Activated CD8-positive, alpha-beta T cell treated with anti-CD3 and anti-CD28 coated beads, Interleukin-2, amount 10 ng/mL, durations not matched to agents 7 days and 5 days (primary cell): ENCODE measurements at places on chromosomes 7 and 10. TPM values are rescaled to one million over a fixed set of nuclear protein-coding genes. Genes with fewer than 3 reads are reported as not detected.

GRCh38 chr7:156656598-156656997 is 16.0 kb downstream of the RNF32 start:
- H3K27ac ChIP-seq: no peak overlapping the region
- H3K4me3 ChIP-seq: no peak overlapping the region
- DNase-seq: no peak
- peaks cover 22% of the 10 kb centered on the region for H3K27me3 ChIP-seq
- H3K4me1 ChIP-seq: peaks cover 2% of the 10 kb centered on the region

GRCh38 chr10:117546020-117546580 is 3.6 kb downstream of the EMX2 start:
- DNase-seq: no peak
- H3K27me3 ChIP-seq: peaks cover 84% of the 10 kb centered on the region
- H3K36me3 ChIP-seq: peaks cover 2% of the 10 kb centered on the region

- H3K27me3 ChIP-seq: peaks cover 19% of the 10 kb centered on the region
- H3K27ac ChIP-seq: no peak overlapping the region
- H3K4me3 ChIP-seq: no peak overlapping the region
- no peaks in the 10 kb centered on the region for H3K36me3 ChIP-seq
- H3K4me1 ChIP-seq: no peaks in the 10 kb centered on the region
These were observed 180.5 kb downstream of the ZNF365 start for GRCh38 chr10:62554632-62555199.

The CYP3A4 gene
- total RNA-seq: not detected

The NODAL gene
- total RNA-seq: not detected

The ASB15 gene
- total RNA-seq: not detected

GRCh38 chr7:25288556-25289307 is 60.4 kb upstream of the NPVF start:
- H3K27me3 ChIP-seq: peaks cover 3% of the 10 kb centered on the region
- DNase-seq: no peak
- no peaks in the 10 kb centered on the region for H3K4me1 ChIP-seq
- no peak overlapping the region for H3K4me3 ChIP-seq

- no peak overlapping the region for H3K4me3 ChIP-seq
- no peaks in the 10 kb centered on the region for H3K4me1 ChIP-seq
- no peak for DNase-seq
- H3K27me3 ChIP-seq: peaks cover 13% of the 10 kb centered on the region
These were observed 62.6 kb downstream of the RBM20 start for GRCh38 chr10:110706690-110707098.

GRCh38 chr7:30206491-30206890 is 71.7 kb downstream of the MTURN start:
- H3K27me3 ChIP-seq: peaks cover 3% of the 10 kb centered on the region
- H3K27ac ChIP-seq: no peak overlapping the region
- DNase-seq: no peak

The ITIH5 gene
- not detected for total RNA-seq

DNA sequence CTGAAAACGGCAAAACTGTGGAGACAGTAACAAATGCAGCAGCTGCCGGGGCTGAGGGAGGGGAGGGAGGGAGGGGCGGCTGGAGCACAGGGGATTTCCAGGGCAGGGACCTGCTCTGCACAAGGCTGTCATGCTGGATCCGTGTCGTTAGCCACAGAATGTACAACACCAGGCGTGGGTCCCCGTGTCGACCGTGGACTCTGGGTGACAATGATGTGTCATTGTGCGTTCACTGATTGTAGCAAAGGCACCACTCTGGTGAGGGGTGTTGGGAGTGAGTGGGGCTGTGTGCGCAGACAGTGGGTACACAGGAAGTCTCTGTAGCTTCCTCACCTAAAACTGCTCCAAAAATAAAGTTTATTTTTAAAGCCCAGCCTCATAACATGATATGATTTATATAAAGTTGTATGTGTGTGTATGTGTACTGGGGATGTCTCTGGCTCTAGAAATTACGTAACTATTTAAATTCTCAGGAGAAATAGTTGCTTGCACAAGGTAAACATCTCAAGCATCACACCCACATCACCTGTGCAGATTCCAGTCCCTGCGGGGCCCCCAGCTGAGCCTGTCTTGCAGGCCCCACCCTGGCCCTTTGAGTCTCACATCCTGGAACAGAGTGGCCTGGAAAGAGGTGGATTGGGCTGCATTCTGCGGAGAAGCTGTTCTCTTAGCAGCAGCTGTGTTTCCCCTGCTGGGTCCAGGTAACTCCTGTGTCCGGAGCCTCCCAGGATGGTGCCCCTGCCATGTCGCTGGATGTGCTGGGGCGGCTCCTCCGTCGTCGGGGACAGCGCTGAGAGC is 135.7 kb downstream of the DYNC2I1 start:
- peaks cover 27% of the 10 kb centered on the region for H3K27me3 ChIP-seq
- no peak for DNase-seq
- H3K27ac ChIP-seq: no peak overlapping the region
- no peaks in the 10 kb centered on the region for H3K36me3 ChIP-seq
- H3K4me1 ChIP-seq: no peaks in the 10 kb centered on the region

DNA sequence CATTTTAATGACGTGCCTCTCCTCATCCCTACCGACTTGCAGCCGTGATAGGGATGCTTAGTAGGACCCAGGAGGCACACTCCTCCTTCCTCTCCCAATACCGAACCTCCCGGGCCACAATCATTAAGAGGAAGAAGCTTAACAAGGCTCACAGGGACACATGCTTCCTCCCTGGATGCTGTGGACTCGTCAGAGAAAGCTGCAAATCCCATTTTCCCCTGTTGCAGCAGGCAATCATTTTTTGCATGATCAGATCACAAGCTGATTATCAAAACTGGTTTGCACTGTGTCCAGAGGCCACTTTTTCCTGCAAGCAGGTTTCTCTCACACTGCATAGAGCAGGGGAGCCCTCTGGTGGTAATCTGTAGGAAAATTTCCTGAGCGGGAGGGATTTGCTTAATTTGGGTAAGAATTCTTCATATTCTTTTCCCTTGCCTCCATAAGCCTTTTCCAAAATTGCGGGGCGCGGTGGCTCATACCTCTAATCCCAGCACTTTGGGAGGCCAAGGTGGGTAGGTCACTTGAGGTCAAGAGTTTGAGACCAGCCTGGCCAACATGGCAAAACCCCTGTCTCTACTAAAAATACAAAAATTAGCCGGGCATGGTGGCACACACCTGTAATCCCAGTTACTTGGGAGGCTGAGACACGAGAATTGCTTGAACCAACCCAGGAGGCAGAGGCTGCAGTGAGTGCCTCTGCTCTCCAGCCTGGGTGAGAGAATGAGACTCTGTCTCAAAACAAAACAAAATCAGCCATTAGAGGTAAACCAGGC is 16.1 kb upstream of the LAMB4 start:
- H3K27ac ChIP-seq: no peak overlapping the region
- peak; percentile 72 for DNase-seq
- H3K4me1 ChIP-seq: peaks cover 4% of the 10 kb centered on the region

DNA sequence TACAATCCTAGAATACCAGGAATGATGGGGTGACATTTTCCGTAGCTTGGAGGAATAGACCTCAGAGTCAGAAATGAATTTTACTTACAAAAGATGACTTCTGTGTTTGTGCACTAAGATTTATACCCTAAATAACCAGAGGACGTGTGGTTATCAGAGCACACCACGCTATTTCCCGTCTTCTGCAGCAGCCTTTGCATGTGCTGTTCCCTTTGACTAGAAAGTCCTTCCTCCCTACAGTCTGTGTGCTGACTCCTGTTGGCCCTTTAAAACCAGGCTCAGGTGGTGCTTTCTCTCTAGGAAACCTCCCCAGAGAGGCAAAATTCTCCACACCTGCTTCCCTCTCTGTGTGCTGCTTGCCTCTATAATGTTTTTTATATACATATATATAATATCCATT is 73.3 kb upstream of the SMNDC1 start:
- no peak overlapping the region for H3K27ac ChIP-seq
- H3K4me3 ChIP-seq: no peak overlapping the region
- H3K36me3 ChIP-seq: no peaks in the 10 kb centered on the region
- peaks cover 17% of the 10 kb centered on the region for H3K4me1 ChIP-seq
- DNase-seq: no peak

DNA sequence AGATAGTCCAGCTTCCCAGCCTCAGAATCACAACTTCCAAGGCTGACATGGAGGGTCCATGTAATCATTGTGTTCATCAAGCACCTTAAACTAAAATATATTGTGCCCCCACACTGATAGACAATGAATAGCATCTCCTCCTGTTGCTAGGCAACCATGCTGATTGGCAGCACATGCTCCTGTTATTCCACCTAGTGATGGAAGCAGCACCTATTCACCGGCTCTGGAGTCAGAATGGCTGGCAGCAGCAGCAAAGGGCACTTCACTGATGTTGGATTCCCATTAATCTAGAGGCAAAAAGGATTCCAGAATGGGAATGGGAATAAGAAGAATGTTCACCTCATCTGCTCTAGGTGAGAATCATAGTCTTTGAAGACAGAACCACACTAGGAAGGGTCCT is 55.0 kb downstream of the RELN start:
- DNase-seq: no peak
- H3K36me3 ChIP-seq: no peaks in the 10 kb centered on the region
- no peaks in the 10 kb centered on the region for H3K27me3 ChIP-seq
- no peak overlapping the region for H3K4me3 ChIP-seq
- no peaks in the 10 kb centered on the region for H3K4me1 ChIP-seq
- no peak overlapping the region for H3K27ac ChIP-seq

DNA sequence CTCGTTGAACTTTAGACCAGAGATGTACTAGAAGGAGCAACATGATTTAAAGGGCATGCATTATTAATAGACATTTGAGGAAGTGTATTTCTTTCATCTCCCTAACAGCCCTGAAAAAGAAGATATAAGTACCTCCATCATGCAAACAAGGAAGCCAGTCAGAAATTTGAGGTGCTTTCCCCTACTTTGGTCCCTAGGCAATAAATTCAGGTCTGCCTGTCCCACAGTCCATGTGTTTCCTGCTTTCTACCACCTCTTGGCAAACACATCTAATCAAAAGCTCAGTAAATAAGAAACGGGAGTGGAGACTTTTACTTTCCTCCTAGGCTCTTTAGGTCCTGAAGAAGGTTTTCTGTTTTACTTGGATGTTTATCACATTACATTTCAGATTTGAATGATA is 5.2 kb upstream of the SEMA3C start:
- no peak for DNase-seq
- H3K27ac ChIP-seq: no peak overlapping the region
- H3K4me1 ChIP-seq: peaks cover 3% of the 10 kb centered on the region
- no peaks in the 10 kb centered on the region for H3K36me3 ChIP-seq
- no peak overlapping the region for H3K4me3 ChIP-seq
- peaks cover 17% of the 10 kb centered on the region for H3K27me3 ChIP-seq

The TMEM26 gene
- not detected for total RNA-seq

DNA sequence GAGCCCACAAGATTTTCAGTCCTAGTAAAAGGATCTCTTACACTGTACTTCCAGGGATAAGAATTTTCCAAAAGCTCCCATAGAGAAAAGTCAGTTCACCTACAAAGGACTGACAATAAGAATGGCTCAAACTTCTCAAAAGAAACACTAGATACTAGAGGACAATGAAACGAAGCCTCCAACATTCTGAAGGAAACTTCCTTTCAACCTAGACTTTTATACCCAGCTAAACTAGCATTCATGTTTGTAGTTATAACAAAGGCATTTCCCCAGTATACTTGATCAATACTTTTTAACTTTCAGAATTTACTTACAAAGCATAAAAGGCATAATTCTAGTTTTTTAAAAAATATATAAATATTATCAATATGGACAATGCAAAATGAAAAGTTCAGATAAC is 41.0 kb upstream of the DNAAF5 start:
- no peak overlapping the region for H3K27ac ChIP-seq
- H3K36me3 ChIP-seq: peaks cover 56% of the 10 kb centered on the region
- no peaks in the 10 kb centered on the region for H3K27me3 ChIP-seq
- no peaks in the 10 kb centered on the region for H3K4me1 ChIP-seq

DNA sequence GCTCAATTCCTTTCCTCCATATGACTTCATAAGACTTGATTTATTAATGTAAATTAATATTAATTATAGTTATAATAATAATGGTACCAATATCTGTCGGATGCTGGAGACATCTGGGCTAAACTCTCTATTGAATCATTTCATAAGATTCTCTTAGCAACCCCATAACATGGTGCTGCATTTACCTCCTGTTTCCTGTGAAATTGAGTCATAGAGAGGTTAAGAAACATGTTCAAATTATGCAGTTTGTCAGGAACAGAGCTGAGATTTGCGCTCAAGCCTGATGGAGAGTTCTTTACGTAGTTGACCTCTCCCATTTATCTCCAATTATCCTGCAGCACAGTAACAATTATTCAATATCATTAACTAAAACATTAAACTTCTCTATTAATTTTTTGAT is 621.8 kb upstream of the FZD8 start:
- DNase-seq: no peak
- H3K4me3 ChIP-seq: no peak overlapping the region
- H3K27me3 ChIP-seq: no peaks in the 10 kb centered on the region
- no peaks in the 10 kb centered on the region for H3K36me3 ChIP-seq

The CUBN gene
- total RNA-seq: 0.68 TPM

DNA sequence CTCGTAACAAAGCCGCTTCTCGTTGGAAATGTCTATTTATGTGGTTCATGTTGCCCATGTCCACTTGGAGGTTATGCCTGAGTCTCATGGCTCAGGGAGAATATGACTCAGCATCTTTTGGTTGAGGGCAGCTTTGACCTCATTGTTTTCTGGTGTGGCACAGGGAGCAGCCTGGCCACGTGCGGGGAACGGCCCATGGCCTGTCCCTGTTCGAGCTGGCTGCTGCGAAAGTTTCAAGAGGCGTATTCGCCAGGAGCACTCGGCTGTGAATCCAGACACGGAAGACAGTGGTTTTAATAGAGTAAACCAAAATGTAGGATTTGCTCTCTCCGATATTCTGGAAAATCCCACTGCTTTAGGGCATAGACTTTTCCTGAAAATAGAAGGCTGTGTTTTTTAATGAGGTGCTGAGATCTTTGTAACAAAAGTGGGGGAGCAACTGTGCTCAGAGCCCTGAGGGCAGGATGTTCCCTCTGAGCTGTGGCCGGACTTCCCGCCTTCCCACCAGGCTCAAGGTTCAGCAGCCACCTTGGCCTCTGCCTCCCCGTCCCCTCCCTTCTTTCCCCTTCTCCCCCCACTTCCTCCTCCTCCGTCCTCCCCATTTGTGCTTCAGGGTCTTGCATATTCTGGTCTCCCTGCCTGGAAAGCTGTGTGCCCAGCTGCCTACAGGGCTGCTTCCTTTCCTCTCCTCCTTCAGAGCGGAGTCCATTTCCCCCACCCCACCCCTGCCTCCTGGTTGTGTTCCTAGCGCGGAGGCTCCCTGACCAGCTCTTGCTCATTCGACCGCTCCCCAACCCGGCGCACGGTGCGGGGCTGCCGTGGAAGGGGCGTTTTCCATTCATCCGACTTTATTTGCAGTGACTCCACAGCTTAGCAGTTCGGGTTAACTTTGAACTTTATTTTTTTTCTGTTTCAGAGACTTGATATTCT is 642.0 kb downstream of the SDK1 start:
- H3K36me3 ChIP-seq: no peaks in the 10 kb centered on the region
- no peaks in the 10 kb centered on the region for H3K4me1 ChIP-seq
- DNase-seq: no peak

The LIPK gene
- total RNA-seq: not detected

GRCh38 chr10:120605410-120605809 is 148.4 kb downstream of the PLPP4 start:
- H3K36me3 ChIP-seq: no peaks in the 10 kb centered on the region
- no peak for DNase-seq
- H3K4me1 ChIP-seq: no peaks in the 10 kb centered on the region
- no peaks in the 10 kb centered on the region for H3K27me3 ChIP-seq
- no peak overlapping the region for H3K27ac ChIP-seq

GRCh38 chr7:96710544-96710943 is 898 bp upstream of the SEM1 start:
- peaks cover 21% of the 10 kb centered on the region for H3K36me3 ChIP-seq
- no peak overlapping the region for H3K4me3 ChIP-seq
- no peak overlapping the region for H3K27ac ChIP-seq
- no peaks in the 10 kb centered on the region for H3K27me3 ChIP-seq

GRCh38 chr10:66767707-66768106 is 158.1 kb upstream of the LRRTM3 start:
- no peaks in the 10 kb centered on the region for H3K27me3 ChIP-seq
- no peaks in the 10 kb centered on the region for H3K4me1 ChIP-seq
- no peak for DNase-seq
